Caudate nucleus (tissue), 63 donors: ENCODE measurements at places on chromosomes 5 and 9.

GRCh38 chr9:22201256-22201655, 192.2 kb upstream of the CDKN2B start:
- DNase-seq, result no peak

- no peak for DNase-seq
These were observed 349.6 kb upstream of the IRX2 start for GRCh38 chr5:3100921-3101551.

DNA sequence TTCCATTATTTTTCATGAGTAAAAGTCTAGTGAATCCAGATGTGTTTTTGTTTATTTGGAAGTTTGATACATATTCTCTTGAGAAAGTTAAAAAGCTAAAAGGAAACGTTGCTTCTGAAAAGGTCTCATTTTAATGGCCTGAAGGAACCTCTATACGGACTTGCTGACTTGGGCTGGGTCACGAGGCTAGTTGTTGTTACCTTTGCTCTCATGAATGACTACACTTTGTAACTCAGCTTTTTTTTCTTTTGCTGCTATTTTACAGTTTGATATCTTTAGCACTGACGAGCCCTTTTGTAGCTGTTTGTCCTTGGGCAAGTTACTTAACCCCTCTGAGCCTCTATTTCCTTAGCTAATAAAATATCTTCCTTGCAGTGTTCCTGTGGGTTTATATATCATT, 211.5 kb downstream of the PCSK5 start:
- DNase-seq, result no peak

DNA sequence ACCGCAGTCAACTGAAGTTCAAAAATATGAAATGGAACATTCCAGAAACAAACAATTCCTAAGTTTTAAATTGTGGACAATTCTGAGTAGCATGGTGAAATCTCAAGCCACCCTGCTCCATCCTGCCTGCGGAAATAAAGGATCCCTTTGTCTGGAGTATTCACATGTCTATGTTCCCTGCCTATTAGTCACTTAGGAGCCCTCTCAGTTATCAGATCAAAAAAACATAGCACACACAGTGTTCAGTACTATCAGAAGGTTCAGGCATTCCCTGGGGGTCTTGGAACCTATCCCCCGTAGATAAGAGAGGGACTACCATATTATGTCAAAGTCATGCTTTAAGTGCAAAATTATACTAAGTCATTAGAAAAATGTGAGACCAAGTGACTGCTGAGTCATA, 300.8 kb downstream of the SEMA5A start:
- no peak for DNase-seq

DNA sequence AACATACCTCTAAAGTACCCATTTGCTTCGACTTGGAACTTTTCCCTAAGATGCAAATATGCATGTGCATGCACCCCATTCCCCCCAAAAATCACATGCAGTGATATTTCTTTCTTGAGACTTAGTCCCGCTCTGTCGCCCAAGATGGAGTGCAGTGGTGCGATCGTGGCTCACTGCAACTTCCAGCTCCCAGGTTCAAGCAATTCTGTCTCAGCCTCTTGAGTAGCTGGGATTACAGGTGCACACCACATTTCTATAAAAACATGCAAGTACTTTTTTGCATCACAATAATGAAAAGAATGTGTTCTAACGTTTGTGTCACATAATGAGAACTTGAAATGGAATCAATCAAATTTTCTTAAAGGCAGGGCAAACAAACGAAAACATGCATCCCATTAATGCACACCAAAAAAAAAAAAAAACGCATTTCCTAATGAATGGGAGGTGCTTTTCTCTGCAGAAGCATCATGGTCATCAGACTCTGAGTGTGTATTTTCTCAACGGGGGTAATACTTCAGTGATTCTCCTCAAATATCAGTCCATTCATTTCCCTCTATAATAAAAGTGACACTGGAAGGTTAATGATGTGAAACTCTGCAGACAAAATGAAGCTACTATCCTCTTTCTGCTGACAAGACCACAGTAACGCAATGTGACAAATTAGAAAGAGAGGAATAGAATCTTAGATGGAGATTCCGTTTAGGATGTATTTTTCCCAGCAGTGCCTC, 389.4 kb downstream of the CTNND2 start:
- no peak for DNase-seq

GRCh38 chr9:87054999-87055686, 107.8 kb upstream of the GAS1 start:
- no peak for DNase-seq

DNA sequence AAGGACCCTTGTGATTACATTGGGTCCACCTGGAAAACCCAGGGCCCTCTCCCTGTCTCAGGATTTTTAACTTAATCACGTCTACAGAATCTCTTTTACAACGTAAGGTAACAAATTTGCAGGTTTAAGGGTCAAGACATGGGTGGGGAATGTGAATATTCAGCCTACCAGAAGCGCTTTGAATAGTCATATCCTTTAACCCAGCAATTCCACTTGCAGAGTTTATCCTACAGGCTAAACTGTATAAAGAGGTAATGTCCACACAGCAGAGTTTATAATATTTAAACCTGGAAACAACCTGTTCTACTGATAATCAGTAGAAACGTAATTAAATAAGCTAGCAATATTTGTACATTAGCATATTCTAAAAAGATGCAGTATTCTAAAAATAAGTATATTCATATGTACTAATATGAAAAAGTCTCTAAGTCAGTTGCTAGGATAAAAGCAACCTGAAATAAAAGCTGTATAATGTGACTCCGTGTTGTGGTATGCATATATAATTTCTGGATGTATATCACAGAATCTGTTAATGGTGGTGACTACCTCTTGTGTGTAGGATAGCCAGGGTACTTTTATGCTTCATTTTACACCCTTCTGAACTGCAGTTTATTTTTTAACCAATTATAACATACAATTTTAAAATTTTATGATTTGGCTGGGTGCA, 14.1 kb upstream of the NIPAL4 start:
- DNase-seq, result no peak

- no peak for DNase-seq
These were observed at the start of gene CLIC3 for GRCh38 chr9:136996361-136997292. Gene CLIC3, minus strand, starts transcription at chr9:136996568. Its CDS starts 25 bp downstream, at chr9:136996543.

GRCh38 chr5:177100714-177101121, 14.0 kb downstream of the FGFR4 start:
- no peak for DNase-seq

DNA sequence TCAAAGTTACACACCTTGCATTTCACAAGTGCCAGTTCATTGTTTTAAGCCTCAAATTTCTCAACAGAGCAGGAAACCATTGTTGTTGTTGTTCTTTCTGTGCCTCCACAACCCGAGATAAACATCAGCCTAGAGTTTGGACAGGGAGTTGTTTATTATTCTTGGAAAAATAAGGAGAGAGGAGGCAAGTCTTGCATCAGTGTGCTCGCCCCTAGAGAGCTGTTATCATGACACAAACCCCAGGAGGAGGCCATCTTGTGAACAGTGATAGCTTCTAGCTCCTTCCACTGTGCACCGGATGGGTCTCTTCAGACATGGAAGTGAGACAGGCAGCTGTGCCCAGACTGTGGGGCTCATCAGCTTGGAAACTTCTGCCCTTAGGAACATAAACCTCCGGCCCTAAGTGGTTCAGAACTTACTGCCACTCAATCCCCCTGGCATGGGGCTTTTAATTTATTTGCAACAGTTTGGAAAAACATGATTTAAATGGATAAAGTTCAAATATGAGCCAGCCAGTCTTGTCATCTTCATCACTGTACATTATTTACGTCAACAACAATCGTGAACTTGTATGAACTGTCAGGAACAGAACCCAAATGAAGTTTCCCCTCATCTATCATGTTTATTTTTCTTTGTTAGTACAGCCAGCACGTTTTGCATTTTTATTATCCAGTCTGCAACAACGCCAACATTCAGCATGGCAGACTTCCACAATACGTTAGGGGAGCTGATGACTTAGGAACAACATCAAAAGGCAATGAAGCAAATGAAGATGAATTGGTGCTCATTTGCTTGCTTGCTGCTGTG, 181.7 kb upstream of the S1PR3 start:
- no peak for DNase-seq

GRCh38 chr5:124907098-124907644, 160.7 kb upstream of the ZNF608 start:
- DNase-seq, result no peak

DNA sequence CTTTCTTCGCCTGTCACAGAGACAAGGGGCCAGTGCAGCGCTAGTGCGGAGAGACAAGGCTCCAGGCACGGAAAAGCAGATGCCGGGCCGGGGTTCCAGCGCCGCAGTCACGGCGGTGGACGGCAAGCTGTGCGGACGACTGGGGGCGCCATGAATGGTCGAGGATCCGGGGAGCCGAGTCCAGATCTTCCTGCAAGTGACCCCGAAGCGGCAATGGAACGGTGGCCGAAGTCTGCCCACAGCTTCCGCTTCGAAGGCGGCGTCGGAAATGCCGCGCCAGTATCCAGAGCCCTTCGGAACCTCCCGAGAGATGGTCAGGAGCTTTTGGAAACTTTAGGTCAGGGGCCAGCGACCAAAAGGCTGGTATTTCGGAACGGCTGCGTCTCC, 601 bp upstream of the FAF2 start:
- DNase-seq, result no peak

DNA sequence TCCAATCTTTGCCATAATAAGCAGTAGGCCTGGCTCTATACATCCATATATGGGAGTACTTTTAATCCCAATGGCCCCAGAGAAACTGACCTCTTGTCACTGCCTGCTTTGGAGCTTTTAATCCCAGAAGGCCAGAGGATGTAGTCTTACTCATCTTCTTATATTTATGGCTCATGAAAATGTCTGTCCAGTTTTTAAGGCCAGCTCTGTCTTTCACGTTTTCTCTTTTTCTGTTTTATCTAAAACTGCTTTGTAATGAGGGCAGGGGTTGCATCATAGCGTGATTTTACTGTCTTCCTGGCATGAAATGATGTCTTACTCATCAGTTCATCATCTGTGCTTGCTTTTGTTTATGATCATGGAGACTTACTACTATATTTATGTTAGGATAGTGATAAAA, 1094.9 kb downstream of the MAT2B start:
- DNase-seq, result no peak

DNA sequence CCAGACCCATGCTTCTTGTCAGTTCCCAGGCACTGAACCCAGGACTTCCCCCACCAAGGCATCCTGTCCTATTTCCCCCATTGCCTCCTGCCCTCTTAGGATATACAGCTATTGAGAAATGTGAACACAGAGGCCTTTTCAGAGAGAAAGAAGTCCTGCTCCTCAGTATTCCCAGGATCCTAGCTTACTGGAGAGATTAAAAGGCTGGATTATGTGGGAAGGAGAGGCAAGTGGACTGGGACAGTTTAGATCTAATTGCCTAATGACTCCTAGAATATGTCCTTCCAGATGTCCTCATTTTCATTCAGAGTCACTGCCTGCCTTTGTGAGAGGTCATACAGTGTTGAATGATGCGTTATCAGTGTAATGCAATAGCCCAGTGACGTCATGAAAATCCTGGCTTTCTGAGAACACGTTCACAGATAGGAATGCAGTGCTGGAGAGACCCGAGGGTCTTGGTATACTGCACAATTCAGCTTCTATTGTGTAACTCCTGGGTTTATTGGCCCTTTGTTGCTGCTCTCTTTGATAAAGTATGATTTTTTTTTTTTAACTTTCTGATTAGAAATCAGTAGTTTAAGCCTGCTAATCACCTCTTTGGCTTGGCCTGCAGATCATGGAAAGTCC, 26.2 kb downstream of the WWC1 start:
- DNase-seq, result no peak

DNA sequence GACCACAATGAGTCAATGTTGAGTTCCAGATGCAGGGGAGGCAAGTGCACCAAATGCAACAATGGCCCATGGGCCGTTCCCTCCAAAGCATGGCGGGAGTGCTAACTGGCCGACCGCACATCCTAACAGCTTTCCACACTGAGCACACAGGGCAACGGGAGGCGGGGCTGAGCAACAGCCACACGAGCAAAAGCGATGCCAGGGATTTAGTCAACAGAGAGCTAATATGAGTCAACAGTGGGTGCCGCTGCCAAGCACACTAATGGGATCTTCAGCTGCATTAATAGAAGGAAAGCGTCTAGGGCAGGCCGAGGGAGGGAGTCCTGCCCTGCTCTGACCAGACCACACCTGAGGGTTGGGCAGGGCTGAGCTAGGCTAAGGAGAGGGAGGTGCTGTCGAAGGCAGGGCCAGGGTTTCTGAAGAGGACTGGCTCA, 4.6 kb downstream of the EPB41L4B start:
- DNase-seq, result peak; percentile 31

GRCh38 chr9:70601000-70601951, 186.8 kb upstream of the KLF9 start:
- DNase-seq, result peak; percentile 87

DNA sequence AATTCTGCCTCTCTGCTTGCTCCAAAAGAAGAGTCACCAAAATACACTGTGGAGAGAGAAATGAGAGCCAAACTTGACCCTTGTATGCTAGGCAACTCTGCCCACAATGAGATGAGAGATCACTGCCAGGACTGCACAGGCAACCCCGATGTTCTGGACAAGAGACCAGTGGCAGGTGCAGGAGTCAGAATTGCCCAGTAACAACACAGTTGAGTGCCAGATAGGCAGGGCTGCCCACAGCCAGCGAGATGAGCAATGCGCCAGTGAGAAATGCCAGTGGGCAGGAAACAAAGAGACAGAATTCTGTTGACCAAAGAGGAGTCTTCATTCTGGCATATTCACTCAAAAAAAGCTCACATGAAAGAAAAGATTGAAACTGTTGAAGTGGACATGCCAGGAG, 570.7 kb downstream of the CAAP1 start:
- no peak for DNase-seq

- DNase-seq, result no peak
These were observed 97.4 kb downstream of the DAP start for GRCh38 chr5:10663489-10664179.

DNA sequence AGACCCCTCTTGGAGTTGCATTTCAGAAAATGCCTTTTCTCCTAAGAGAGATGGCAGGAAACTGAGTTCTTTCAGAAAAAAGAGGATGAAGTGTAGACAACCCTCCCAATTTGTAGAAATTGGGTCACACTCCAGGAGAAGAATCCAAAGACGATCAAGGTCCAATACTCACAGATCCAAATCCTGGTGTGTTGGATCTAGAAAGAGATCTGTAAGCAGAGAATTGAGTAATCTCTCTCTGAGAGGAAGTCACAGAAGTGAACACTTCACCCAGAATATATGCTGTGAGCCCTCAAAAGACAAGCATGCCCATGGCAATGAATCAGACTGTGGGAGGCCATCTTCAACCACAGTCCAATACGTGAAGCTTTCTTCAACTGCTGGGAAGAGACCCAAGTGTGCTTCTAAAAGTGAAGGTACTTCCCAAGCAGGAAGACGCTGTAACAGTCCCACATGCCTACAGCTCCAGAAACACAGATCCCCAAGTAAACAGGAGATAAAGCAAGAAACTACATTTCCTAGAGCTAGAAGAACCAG, 182.7 kb downstream of the SMC2 start:
- DNase-seq, result no peak

DNA sequence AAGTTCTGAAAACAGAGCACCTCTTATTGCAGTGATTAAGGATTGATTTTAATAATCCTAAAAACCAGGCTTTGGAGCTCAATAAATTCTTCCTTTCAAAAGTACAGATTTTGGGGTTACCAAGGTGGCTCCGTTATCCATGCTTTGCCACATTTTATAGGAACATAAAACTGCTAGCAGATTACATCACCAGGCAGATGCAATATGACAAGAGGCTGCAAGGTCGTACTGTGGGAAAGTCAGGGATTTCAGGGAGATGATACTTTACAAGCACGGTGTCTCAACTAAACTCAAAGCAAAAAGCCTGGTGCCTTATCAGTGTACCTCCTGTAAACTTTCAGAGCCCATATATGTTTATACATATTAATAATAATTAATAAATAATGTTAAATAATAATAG, 28.6 kb downstream of the ADAMTSL1 start:
- no peak for DNase-seq
